ENCODE measurements at places on chromosomes 11 and 22.

DNA sequence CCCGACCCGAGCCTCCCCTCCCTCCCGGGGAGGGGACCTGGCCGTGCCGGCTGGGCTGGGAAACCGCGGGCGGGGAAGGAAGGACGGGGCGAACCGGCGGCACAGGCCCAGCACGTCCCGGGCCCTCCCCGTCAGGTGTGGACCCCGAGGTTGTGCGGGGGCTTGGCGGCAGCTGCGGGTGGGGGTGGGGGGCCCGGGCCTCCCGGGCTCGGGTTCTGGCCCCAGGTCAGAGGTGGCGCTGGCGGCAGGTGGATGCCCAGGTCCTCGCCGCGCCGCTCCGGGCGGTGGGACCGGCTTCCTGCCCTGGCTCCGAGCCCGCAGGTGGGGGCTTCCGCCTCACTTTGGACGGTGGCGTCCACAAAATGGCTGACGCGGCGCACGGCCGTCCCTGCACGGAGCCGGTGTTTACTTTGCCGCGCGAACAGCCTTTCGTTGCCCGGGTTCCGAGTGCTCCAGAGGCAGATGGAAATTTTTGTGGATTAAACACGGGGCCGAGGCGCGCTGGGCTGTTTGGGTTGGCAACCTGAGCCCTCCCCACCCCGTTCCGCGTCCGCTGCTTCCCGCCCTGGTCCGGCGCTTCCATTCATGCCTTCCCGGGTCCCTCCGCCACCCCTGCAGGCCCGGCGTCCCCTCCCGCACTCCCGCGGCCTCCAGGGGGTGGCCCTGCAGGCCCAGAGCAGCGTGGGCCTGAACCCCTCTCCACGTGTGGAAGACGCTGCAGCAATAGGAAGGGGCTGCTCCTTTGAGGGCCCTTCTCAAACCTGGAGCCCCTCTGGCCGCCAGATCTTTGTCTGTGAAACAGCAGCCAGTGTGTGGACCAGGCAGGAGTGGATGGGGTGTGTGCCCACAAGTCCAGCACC is 92.0 kb upstream of the KCNQ1OT1 start:
- DNase-seq = no peak

GRCh38 chr11:114058871-114059277 is 637 bp upstream of the ZBTB16 start:
- DNase-seq = no peak

GRCh38 chr22:22168190-22168940 is 76.2 kb upstream of the VPREB1 start:
- DNase-seq = no peak

DNA sequence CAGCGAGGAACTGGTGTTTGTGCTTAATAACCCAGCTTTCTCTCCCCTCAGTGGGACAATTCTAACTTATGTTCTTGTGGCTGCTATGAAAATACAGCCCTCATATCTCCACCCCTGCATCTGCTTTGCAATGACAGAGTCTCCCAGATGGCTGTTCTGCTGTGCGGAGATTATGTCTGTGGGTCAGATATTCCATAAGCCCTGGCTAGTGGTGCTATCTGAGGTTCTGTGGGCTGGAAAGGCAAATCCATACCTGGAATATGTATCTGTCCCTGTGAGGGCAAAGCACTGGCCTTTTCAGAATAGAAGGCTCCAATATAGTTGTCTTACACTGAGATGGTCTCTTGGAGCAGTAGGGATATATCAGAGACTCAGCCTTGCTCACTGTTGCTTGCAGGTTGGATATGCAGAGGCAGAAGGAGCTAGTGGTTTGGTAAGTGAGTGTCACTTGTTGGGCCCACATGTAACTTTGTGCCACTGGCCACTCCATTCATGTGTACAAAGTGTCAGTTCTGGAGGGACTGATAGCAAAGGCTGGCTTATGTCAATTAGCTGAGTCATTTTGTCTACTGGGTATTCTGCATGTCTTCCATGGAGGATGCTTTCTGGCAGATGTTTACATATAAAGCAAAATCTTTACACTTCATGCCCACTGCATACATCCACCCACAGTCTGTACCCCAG is 246.6 kb downstream of the FAM76B start:
- DNase-seq = no peak

- no peak for DNase-seq
Measured at GRCh38 chr11:106399624-106400023, 322.2 kb downstream of the AASDHPPT start.

DNA sequence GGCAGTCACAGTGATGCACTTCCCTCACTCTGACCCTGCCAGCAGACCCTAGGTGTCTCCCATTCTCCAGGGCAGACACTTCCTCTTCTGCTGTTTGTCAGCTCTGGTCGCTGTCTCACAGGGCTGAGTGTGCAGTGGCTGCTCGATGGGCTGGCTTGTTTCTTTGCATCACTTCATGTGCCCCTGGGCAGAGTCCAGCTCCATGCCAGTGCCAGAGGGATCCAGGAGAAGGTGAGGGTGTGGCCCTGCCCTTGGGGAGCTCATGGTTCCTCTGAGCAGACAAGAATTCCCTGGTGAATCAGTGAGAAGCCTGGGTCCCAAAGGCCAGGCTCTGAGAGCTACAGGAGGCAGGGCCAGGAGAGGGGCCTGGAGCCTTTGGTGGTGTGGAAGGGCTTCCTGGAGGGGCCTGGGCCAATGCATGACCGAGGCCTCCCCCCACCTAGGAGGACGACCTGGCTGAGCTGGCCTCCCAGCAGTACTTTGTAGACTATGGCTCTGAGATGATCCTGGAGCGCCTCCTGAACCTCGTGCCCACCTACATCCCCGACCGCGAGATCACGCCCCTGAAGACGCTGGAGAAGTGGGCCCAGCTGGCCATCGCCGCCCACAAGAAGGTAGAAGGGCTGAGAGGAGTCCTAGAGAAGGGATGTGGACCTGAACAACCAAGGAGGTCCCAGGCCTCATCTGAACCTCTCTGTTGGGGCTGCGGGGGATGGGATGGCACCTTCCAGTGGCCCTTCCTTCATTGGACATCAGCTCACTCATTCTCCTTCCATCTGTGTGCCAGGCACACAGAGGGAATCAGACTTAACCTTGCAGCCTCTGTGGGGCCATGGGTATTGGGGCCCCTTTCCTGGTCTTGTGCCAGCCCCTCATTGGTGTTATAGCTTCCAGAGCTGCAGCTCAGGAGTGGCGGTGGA is 66.1 kb downstream of the MYO7A start:
- peak; percentile 26 for DNase-seq

- DNase-seq = no peak
Measured at GRCh38 chr11:133638921-133639320, 106.6 kb upstream of the OPCML start.

GRCh38 chr11:12581416-12581815 is 92.8 kb upstream of the TEAD1 start:
- no peak for DNase-seq

DNA sequence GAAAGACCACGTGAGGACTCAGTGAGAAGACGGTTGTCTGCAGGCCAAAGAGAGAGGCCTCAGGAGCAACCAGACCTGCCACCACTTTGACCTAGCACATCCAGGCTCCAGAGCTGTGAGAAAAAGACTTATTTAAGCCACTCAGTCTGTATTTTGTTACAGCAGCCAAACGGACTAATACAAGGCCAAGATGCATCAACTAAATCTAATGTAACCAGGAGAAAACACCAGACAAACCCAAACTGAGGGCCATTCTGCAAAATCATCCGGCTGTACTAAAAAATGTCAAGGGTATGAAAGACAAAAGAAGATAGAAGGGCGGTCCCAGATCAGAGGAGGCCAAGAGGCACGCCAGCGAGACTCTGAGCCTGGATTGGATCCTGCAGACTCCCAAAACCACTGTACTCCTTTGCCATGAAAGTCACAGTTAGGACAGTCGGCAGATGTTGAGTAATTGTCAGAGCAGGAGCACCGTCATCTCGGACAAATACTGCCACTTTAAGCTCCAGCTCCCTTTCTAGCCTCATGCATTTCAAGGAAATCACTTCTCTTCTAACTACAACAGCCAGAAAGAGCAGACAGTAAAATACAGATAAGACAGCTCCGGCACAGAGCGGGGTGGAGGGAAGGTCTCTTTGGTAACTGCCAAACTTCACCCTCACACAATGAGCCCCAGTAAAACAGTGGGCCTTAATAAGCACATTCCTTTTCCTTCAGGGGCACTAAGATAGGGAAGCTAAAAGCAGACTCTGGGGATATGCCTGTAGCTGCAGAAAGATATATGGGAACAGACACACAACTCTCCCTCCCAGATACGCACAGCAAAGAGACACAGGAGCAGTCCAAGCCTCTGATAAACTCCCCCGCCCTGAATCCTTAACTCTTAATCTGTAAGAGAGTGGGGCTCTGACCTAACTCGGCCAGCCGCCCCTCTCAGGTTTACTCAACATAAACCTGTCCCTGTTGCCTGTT is 3.5 kb upstream of the ZP1 start:
- DNase-seq = no peak

DNA sequence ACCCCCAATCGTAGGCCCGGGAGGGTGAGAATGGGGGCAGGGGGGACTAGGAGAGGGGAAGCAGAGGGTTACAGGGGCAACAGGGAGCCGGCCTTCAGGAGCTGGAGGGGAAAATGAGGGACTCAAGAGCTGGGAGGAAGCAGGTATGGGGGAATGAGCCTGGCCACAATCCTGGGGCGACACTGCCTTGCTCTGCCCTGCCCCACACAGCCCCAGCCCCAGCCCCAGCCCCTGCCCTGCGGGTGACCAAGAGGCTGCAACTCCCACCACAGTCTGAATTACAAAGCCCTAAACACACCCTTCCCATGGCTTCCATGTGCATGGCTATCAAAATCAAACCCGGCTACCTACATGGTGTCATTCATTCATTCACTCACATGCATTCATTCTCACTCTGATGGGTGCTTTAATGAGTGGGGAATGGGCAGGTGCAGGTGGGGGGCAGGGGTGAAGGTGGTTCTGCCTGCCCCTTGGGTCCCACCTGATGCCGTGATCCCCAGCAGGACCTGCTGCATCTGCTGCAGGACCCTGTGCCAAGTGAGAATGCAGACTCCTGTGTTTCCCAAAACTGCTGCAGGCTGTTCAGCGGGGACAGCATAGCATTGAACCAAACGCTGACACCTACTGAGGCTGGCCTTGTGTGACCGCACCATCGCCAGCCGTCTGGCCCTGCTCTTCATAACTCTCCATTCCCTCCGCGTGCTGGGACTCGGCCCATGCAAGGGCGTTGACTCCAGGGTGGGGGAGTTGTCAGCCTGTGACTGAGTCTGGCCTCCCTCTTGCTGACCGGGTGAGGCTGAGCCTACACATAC is 9.5 kb upstream of the LINC01488 start:
- no peak for DNase-seq

GRCh38 chr22:19891317-19892256 is 36.9 kb upstream of the GNB1L start:
- peak; percentile 96 for DNase-seq

DNA sequence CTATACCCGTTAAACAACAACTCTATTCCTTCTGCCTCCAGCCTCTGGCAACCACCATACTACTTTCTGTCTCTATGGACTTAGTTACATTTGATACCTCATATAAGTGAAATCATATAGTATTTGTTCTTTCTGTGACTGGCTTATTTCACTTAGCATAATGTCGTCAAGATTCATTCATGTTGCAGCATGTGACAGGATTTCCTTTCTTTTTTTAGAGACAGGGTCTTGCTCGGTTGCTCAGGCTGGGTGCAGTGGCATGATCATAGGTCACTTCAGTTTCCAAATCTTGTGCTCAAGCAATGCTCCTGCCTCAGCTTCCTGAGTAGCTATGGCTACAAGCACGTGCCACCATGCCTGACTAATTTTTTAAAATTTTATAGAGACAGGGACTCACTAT is 29.4 kb upstream of the SORL1 start:
- no peak for DNase-seq

- no peak for DNase-seq
Measured at GRCh38 chr11:67057205-67057672, 592 bp downstream of the RHOD start.

GRCh38 chr11:131522851-131523250 is 152.4 kb downstream of the NTM start:
- no peak for DNase-seq

GRCh38 chr11:114226356-114226755 is 69.8 kb upstream of the NNMT start:
- no peak for DNase-seq

GRCh38 chr11:113574171-113574570 is 99.0 kb upstream of the DRD2 start:
- no peak for DNase-seq

DNA sequence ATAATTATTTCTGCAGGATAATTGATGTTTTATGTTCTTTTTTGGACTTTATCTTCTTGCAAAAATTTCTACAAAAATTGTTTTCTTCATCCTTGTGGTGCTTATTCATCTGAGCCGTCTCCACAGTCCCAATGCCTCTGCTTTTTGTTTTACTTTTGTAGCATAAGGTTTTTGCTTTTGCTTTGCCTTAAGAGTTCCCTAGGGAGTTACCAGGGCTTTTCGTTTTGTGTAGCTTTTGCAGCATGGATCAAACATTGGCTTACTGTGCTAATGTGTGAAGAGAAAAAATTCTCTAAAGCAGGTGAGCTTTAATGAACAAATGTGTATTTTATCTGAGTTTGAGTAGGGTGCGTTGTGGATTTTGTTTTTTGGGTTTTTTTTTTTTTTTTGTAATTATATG is 11.8 kb downstream of the XBP1 start:
- no peak for DNase-seq

GRCh38 chr11:27693398-27693797 is 6.9 kb downstream of the BDNF start:
- no peak for DNase-seq

DNA sequence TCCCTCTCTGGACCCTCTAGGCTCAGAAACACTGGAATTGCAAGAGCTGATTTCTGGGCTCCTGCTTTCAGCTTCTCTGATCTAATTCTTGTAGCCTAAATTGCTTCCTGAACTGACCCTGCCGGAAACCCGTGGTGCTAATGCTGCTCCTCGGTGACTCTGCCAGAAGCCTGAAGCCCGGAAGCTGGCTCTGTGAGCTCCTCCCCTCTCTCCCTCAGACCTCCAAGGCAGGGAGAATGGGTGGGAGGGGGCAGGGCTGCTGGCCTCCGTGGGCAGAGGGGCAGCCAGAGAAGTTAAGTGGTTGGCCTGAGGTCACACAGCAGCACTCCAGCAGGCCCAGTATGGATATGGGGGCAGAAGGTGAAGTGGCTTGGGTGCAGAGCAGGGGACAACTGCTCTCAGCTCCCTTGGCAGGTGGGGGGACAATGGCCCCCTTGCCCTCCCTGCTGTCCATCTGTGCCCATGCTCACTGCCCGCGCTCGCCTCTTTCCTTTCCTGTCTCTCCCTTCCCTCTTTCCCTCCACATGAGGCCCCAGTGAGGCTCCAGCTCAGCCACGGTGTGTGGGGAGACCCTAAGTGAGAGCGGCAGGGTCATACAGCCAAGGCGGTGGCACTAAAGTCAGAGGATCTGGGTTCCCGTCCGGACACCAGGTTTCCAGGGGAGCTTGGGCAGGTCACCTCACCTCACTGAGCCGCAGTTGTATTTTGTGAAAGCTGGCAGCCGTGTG is 16.2 kb downstream of the CAPN5 start:
- DNase-seq = peak; percentile 95

GRCh38 chr11:4018641-4019040 is 76.0 kb upstream of the RRM1 start:
- no peak for DNase-seq

Data from Kasumi-1 (cell line).